ENCODE measurements at places on chromosomes 11 and 22.
A peak's percentile ranks its signal among the peaks of the same experiment; 100 is the strongest.

DNA sequence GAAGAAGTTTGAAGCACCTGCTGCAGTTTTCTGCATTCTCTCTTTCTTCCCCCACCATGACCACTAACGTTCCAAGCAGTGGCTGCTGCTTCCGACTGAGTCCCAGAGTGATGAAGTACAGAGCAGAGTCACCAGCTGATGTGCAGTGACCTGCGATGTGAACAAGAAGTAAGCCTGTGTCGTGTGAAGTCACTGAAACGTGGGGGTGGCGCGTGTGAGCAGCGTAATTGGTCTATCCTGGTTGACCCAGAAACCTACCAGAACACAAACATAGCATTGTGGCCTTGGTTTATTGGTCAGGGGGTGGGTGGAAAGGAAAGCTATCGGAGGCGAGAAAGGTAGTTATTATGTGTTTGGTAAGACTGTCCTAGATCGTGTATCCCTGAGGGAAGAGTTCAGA, 3.5 kb downstream of the KRTAP5-7 start:
- DNase-seq = no peak

DNA sequence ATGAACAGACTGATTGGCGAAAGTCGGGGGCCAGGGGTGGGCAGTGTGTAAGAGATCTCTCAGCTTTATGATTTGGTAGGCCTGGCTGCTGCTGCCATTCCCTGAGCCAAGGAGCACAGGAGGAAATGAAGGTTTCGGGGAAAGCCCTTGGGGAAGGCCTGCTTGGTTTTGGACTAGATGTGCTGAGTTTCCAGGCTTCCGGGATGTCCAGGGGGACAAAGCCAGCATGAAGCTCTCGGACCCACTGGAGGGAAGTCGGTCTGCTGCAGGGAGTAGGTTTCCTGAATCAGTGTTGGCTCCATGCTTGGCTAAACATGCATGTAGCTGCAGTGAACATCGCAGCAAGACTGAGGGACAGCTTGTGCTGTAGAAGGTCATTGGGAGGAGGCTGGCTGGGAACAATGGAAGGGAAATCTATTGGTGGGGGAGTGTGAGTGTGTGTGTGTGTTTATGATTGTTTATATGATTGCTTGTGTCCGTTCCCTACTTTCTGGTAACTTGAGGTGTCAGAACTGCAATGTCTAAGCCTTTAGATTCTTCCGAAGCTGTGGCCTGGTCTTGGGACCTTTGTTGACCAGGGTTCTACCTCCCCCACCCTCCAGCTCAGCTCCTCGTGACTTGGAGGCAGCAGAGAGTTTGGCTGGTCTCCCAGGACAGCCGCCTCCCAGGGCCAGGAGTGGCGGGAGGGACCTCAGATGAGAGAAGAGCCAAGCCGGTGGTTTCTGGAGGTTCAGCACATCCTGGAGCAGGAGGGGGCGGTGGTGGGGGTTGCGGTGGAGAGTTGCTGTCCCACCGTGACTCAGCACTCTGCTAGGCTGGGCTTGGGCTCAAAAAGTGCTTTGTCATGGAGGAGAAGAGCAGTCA, 4.0 kb upstream of the FTH1 start:
- DNase-seq = peak; percentile 91

GRCh38 chr22:26835929-26836528, 178.6 kb downstream of the MIAT start:
- DNase-seq = peak; percentile 17

DNA sequence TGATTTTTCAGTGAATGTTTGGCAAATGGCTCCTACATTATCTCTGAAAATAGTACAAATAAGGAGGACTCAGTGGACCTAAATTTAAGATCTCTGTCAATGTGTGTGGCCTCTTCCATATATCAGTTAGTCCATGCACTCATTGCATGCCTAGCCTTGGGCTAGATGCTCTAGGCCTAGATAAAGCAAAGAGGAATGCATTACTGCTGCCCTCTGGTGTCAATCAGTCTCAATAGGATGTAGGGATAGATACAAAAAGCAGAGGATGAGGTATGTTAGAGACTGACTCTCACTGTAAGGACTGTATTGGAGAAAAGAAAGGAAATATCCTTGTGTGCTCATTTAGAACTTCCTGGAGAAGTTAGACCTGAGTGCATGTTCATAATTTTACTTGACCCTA, 42.0 kb downstream of the MS4A2 start:
- DNase-seq = no peak

DNA sequence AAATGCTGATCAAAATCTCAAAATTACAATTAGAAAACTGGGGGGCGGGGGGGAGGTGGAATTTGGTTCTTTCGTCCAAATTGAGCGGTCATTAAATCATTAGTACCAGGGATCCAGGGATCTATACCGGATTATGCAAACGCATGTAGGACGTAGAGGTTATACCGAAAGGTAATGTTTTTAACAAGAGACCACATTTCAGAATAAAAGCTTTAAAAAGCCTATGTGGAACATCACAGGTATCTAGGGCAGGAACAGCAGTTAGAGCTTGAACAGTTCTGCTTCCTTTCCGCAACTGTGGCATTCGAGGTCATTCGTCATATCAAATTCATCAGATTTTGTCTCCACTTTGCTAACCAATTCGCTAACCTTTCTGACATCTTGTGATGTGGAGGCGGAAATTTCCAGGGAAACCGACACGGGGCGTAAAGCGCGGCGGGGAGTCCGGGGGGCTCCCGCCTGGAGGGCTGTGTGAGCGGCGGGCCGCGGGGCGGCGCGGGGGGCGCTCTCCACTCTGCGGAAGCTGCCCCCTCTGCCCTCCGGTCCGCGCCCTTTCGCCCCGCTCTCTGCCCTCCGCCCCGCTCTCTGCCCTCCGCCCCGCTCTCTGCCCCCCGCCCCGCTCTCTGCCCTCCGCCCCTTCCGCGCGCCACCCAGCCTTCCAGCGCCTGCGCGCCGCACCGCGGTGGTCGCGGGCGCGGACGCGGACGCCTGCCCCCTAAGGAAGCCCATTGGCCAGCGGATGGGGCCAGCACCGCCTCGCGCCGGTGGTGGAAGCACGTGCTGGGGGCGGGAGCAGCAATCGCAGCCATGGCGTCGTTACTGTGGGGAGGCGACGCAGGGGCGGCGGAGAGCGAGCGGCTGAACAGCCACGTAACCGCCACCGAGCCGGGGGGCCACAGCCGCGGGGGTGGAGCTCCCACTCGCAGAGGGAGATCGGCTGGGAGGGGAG, at the start of gene DDX25:
Gene DDX25 (plus strand): TSS at position 798 of the 949 bp plus-strand sequence. CDS start 10 bp downstream, at position 808.
- no peak for DNase-seq

DNA sequence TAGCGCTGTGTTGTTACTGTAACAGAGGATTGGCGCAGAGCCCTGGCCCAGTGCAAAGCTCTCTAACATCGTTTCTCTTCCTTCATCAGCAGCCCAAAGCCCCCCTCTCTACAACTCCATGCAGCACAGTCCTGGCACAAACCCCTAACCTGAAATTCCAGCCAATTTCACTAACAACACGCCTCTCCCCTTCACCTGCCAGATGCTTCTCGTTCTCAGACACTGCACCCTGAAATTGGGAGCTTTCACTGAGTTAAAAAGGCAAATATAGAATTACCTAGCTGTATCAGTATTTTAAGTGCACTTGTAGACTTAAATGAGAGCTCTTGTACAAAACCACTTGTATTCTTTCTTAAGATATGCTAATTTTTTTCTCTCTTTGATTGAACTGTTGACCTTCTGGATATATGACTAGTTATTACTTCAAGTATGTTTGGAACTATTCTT, 16.3 kb downstream of the GRAP2 start:
- no peak for DNase-seq

GRCh38 chr22:41015003-41015402, 63.8 kb downstream of the RBX1 start:
- no peak for DNase-seq

- DNase-seq = no peak
Measured at GRCh38 chr11:2591805-2592204, 108.0 kb downstream of the KCNQ1OT1 start.

GRCh38 chr11:12979928-12980689, 29.0 kb upstream of the RASSF10 start:
- DNase-seq = peak; percentile 50

DNA sequence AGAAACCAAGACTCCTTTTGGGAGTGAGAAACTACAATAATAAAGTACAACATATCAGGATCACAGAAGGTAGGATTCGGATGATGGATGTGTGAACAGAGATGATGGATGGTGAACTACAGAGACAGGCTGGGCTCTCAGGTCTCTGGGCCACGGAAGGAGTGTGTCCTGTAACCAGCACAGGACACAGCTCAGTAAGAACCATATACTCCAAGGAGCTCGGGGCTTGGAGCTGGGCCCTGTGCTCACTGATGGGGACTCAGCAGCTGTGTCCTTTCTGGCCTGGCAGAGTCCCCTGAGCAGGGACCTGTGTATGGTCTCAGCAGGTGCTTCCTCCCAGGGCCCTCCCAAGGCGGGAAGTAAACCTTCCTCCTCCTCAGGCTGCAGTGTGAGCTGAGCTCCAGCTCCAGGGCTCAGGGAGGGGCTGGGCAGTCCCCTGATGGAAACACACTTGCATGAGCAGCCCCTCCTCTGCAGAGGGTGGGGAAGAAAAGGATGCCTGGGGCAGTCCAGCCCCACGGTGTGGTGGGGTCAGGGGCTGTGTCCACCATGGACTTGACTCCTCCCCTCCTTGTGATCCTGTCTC, 39.8 kb upstream of the TOP3B start:
- DNase-seq = no peak

- DNase-seq = no peak
Measured at GRCh38 chr11:8926236-8926635, 6.5 kb downstream of the C11orf16 start.

DNA sequence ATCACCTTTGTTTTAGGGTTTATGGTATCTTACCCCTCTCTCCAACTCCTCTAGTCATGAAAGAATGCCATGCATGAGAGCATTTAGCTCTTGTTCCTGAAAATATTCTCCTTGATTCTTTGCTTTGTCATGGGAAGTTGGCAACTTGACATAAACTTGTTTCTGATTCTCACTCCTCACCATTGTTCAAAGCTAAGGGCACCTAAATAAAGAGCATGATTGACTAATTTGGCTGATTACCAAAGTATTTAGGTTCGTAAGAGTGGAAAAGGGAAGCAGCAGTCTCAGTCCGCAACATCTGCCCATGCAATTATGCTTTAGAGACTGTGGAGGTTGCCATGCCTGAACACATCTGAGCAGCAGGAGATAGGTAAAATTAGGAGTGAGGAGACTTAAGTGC, 26.4 kb downstream of the OR52K1 start:
- DNase-seq = no peak

GRCh38 chr22:21865041-21865440, 2.4 kb downstream of the MAPK1 start:
- DNase-seq = no peak

DNA sequence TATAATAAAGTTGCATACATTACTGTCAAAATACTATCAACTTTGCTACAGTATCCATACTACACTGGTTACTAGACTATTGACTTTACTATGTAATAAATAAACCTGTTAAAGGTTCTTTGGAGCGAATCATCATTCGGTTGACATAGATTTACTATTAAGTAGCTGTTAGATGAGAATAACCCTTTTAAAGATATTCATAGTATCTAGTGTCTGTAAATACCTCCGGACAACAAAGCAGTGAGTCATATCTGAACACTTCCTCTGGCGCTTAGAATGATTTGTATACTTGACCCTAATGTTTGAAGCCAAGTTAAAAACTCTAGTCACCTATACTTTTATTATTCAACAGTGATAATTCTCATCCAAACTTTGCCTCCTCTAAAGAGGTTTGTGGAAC, 84.7 kb downstream of the MSANTD4 start:
- DNase-seq = no peak

- no peak for DNase-seq
Measured at GRCh38 chr11:73263640-73264039, 8.5 kb upstream of the P2RY6 start.

GRCh38 chr11:1968454-1969002, 21.4 kb downstream of the MRPL23 start:
- no peak for DNase-seq

DNA sequence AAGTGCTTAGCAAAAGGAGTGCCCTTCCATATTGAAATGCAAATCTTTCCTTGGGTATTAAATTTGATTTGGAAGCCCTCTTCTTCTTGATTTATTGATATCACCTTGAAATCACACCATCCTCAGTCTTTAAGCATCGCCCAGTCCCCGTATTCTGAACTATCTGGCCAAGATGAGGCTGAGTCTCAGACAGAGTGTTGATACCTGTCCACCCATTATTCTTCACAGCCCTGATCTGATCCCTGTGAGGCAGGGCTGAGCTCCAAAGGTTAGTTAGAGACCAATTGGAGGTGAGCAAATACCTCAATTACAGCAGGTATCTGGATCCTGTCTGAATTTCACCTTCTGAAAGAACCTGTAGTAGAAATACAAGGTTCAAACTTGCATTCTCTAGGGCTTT, 326.3 kb downstream of the FAT3 start:
- DNase-seq = no peak

- DNase-seq = peak; percentile 38
Measured at GRCh38 chr11:69122630-69123431, 32.9 kb upstream of the SMIM38 start.

- no peak for DNase-seq
Measured at GRCh38 chr11:81802591-81802990, 931.1 kb downstream of the FAM181B start.

GRCh38 chr11:76232026-76232665, 25.8 kb upstream of the WNT11 start:
- DNase-seq = no peak

GRCh38 chr11:115759622-115760460, 255.6 kb upstream of the CADM1 start:
- no peak for DNase-seq

DNA sequence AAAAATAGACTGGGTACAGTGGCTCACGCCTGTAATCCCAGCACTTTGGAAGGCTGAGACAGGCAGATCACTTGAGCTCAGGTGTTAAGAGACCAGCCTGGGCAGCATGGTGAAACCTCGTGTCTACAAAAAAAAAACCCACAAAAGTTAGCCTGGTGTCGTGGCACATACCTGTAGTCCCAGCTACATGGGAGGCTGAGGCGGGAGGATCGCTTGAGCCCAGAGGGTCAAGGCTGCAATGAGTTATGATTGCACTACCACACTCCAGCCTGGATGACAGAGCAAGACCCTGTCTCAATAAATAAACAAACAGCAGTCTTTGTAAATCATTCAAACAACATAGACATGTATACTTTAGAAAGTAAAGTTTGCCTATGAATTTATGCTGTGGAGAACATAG, 2.5 kb downstream of the MOV10L1 start:
- DNase-seq = no peak

DNA sequence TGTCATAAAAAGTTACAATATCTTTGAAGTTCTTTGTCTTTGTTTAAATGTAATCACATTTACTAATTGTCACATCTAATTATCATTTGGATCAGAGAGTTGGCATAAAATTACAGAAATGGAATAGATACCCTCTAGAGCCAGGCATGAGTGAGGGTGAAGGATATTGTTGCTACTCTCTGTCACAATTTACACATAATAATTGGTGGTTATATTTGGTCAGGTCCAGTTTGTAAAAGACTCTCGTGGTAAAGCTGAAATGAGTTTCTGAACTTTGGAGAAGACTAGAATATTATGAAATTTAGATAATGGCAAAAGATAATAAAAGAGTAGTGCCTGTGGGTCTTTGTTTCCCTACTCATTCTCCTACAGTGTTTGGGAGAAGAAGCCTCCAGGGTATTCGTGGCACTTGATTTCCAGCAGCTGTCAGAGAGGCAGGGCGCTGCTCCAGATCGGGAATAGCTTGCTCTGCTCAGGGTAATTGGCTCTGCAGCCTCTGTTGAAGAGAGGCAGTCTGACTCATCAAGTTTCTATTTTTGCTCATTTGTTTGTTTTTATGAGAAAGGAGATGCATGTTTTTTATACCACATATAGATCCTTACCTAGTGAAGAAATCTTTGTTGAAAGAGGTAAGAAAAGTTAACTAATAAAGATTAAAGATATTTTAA, 349.9 kb downstream of the CNTN5 start:
- peak; percentile 75 for DNase-seq

- DNase-seq = peak; percentile 19
Measured at GRCh38 chr11:9748361-9748970, 84.6 kb downstream of the SWAP70 start.

GRCh38 chr11:90449606-90450005, 226.8 kb upstream of the CHORDC1 start:
- DNase-seq = no peak

All from SHP77 (cell line).